B cell (primary cell): ENCODE measurements at places on chromosomes 5 and 9. TPM values are rescaled to one million over a fixed set of nuclear protein-coding genes. Genes with fewer than 3 reads are reported as not detected.

The PCDHGC4 gene
- total RNA-seq = 0.42 and 0.75 TPM in 2 replicates

The IFNA16 gene
- not detected in 2 replicates for total RNA-seq

The IFNA21 gene
- total RNA-seq = not detected in 2 replicates

The CXCL14 gene
- total RNA-seq = not detected in 2 replicates

The DMRT3 gene
- not detected in 2 replicates for total RNA-seq

The TIMD4 gene
- total RNA-seq = not detected in 2 replicates

The IL5 gene
- not detected in 2 replicates for total RNA-seq

The SLC46A2 gene
- total RNA-seq = not detected in 2 replicates

The PCDHB5 gene
- total RNA-seq = not detected in 2 replicates

The OTP gene
- total RNA-seq = not detected in 2 replicates

The INSL6 gene
- not detected in 2 replicates for total RNA-seq

The FOXD4L6 gene
- not detected in 2 replicates for total RNA-seq

The ARHGEF39 gene
- total RNA-seq = 0.53 and 0.62 TPM in 2 replicates

The GFRA3 gene
- total RNA-seq = not detected in 2 replicates
